ENCODE measurements at places on chromosomes 13 and 19.

GRCh38 chr13:93226623-93227279, at the start of gene GPC6:
Gene GPC6, plus strand, starts transcription at chr13:93226807.
- DNase-seq, result no peak

GRCh38 chr19:50693064-50693975, 26.3 kb downstream of the SHANK1 start:
- no peak for DNase-seq

DNA sequence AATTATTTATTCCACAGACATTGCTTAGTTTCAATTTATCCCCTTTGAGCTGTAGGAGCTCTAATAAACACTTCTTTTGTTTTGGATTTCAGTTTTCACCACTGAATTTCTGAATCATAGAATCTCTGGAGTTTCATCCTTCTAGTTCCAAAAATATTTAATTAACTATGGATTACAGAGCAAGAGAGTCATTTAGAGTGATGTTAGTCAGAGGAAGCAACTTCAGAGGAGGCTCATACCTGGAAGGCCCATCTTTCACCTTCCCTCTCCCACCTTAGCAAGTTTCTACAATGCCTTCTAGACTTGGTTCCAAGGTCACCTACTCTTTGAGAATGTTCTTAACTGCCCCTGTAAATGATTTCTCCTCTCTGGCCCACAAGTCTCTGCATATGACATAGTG, 353.2 kb downstream of the SPRY2 start:
- no peak for DNase-seq

DNA sequence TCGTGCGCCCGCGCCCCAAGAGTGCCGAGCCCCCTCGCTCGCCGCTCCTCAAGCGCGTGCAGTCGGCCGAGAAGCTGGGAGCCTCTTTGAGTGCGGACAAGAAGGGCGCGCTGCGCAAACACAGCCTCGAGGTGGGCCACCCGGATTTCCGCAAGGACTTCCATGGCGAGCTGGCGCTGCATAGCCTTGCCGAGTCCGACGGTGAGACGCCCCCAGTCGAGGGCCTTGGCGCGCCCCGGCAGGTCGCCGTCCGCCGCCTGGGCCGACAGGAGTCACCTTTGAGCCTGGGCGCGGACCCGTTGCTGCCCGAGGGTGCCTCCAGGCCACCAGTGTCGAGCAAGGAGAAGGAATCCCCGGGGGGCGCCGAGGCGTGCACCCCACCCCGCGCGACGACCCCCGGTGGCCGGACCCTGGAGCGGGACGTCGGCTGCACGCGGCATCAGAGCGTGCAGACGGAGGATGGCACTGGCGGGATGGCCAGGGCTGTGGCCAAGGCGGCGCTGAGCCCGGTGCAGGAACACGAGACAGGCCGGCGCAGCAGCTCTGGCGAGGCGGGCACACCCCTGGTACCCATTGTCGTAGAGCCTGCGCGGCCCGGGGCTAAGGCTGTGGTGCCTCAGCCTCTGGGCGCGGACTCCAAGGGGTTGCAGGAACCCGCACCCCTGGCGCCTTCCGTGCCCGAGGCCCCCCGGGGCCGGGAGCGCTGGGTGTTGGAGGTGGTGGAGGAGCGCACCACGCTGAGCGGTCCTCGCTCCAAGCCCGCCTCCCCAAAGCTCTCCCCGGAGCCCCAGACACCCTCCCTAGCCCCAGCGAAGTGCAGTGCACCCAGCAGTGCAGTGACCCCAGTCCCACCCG, 7.1 kb downstream of the DNASE2 start:
- DNase-seq, result no peak

DNA sequence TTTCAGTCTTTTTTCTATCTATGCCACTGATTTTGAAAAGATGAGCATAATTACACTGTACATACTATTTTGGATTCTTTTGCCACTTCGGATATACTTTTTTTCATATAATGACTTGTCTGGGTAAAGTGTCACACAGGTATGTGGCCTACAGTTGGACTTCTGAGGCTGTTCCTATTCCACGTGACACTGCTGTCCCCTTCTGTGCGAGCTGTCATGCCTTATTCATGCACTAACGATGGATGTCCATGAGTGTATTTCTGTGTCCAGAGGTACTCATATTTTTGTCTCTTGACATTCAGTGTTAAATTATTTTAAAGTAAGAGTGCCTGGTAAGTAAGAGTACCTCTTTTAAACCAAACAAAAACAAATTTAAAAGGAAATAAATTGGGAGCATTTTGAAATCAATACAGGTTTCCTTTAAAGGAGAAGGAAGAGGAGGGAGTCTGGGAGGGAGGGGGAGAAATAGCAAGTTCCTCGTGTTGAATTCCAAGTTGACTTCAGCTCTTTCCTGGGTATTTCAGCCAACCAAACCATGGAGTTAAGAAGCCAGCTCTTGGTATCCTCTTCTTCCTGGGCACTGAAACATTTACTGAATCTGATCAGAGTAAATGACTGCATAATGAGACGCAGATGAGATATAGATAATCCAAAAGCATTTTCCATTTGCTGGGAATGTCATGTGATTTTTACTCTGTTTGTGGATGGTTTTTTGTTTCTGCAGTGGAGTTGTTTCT, 61.3 kb downstream of the TNFRSF19 start:
- no peak for DNase-seq

GRCh38 chr19:44808463-44809371, at the start of gene BCAM:
Gene BCAM, plus strand, starts transcription at chr19:44809103. Its CDS starts 22 bp downstream, at chr19:44809125.
- no peak for DNase-seq

DNA sequence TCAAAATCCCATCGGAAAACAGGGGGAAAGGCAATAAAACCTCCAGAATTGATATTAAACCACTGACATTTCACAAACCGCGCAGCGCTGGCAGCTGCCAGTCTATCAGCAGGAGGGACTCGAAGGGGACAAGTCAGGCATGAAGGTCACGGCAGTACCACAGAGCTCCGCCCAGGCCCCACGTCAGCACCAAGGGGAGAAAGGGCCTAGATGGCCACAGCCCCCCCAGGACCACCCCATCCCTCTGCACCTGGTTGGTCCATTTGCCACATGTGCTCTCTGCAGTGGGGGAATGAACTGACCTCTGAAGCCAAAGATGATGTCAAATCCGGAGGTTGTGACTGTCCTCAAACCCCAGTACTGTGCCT, 9.5 kb upstream of the VSTM2B start:
- DNase-seq, result no peak

- no peak for DNase-seq
These were observed 311.3 kb downstream of the DLEU7 start for GRCh38 chr13:50531917-50532899.

- DNase-seq, result no peak
These were observed 18.3 kb downstream of the ZNF536 start for GRCh38 chr19:30390356-30390988.
